Stimulated activated CD8-positive, alpha-beta memory T cell treated with anti-CD3 and anti-CD28 coated beads, Interleukin-15, amount 100 ng/mL, for 4 hours (primary cell): ENCODE measurements at places on chromosomes 11 and 22.

- DNase-seq = no peak
These were observed 74.2 kb upstream of the PITPNB start for GRCh38 chr22:27993201-27993635.

DNA sequence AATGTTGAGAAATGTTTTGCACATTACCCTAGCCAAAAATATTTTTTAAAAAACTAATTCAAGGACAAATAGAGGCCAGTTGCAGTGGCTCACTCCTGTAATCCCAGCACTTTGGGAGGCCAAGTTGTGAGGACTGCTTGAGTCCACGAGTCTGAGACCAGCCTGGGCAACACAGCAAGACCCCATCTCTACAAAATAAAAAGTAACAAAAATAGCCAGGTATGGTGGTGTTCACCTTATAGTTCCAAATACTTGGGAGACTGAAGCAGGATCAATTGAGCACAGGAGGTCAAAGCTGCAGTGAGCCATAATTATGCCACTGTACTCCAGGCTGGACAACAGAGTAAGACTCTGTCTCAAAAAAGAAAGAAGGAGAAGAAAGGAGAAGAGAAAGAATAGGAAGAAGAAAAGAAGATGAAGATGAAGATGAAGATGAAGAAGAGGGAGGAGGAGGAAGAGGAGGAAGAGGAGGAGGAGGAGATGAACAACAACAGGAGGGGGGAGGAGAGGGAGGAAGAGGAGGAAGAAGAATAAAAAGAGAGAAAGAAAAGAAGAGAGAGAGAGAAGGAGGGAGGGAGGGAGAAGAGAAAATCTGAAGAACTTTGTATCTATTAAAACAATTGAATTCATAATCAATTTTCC, 136.5 kb downstream of the TTC28 start:
- DNase-seq = no peak

GRCh38 chr22:48380016-48380665, 1447.5 kb downstream of the BRD1 start:
- no peak for DNase-seq

GRCh38 chr22:20859615-20860014, 808 bp downstream of the SNAP29 start:
- no peak for DNase-seq

- no peak for DNase-seq
These were observed 127.5 kb upstream of the ANO1 start for GRCh38 chr11:69950621-69951020.

- DNase-seq = no peak
These were observed 286.7 kb downstream of the MN1 start for GRCh38 chr22:27514601-27515523.

DNA sequence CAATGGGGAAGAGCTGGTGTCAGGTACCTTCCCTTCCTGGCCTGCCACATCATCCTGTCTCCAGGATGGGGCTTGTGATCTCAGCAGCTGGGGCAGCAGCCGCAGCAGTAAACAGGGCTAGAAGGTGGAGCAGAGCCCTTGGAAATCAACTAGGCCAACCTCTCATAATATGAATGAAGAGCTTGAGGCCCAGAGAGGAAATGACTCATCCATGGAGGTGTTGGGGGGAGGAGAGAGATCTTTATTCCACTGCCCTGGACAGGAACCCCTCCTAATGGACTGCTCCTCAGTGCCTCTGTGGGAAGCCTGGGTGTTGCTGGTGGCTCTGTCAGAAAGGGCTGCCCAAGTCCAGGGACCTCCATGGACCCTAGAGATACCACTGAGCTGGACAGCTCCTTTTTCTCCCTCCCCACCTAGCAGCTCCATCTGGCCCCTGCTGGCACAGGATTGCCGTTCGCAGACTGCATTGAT, 111.8 kb downstream of the OSBP2 start:
- no peak for DNase-seq

- no peak for DNase-seq
These were observed 86.4 kb downstream of the CDKN1C start for GRCh38 chr11:2798951-2799761.

- DNase-seq = no peak
These were observed 22.6 kb downstream of the C11orf71 start for GRCh38 chr11:114377612-114378267.

DNA sequence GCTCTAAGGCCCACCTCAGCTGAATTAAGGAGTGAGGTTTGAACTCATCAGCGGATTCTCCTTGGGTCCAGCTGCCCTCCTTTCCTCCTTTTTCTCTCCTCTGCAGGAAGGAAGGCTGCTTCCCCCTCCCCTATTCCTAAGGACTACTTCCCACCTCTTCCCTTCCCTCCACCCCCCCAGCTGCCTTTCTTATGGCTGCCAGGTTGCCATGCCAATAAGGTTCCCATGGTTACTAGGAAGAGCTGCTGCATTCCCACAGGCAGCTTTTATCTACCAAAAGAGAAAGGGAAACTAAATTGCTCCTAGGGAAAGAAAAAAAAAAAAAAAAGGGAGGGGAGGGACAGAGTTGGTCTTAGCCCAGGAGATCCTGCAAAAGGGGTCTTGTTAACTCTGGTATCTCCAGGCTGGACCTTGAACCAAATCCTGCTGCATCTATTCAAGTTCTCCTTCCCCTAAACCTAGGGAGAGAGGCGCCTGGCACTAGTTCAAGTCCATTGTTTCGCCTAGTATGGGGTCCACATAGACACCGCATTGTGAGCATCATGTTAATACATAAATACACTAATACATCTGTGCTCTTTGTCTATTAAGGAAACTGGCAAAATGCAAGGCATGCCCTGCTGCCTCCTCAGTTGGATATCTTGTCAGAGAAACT, 21.2 kb upstream of the FEZ1 start:
- DNase-seq = no peak

- no peak for DNase-seq
These were observed 90.9 kb downstream of the APIP start for GRCh38 chr11:34825315-34825669.

- no peak for DNase-seq
These were observed 12.0 kb downstream of the SCN3B start for GRCh38 chr11:123642435-123642834.

- DNase-seq = no peak
These were observed 143.4 kb downstream of the CTTN start for GRCh38 chr11:70541699-70542098.

- DNase-seq = no peak
These were observed 1062.8 kb downstream of the DLG2 start for GRCh38 chr11:84564180-84564866.

DNA sequence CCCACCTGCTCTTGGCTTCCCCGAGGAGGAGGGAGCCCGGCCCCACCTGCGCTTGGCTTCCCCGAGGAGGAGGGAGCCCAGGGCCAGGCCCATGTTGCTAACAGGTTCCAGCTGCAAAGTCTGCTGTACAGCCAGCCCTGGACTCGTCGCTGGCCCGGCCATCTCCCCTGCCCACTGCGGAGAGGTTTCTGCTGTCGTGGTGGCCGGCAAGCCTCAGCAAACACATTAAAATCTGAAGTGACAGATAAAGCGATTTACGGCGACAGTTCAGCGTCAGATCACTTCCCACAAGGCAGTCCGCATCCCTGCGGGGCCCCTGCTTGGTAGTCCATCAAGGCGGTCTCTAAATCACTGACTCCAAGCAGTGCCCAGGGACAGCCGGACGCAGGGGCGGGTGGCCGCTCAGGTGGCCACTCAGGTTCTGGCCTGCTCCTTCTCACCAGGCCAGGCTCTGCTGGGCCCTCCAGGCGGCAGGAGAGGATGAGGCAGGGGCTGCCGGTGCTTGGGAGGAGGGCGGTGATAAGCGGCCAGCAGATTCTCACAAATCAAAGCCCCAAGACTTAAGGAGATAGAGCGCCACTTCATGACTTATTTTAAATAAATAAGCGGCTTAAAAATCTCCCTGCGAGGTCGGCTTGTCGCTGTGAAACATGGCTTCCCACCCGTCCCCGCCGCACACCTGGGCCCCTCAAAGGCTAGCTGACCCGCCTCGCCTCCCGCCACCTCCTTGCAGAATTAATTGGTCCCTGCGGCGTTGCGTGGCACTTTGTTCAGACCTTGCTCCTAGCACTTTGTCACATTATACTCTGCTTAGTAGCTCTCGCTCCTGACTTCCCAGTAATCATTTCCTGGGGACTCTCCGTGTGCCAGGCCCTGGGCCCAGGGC, 21.1 kb downstream of the MACROD1 start:
- no peak for DNase-seq

DNA sequence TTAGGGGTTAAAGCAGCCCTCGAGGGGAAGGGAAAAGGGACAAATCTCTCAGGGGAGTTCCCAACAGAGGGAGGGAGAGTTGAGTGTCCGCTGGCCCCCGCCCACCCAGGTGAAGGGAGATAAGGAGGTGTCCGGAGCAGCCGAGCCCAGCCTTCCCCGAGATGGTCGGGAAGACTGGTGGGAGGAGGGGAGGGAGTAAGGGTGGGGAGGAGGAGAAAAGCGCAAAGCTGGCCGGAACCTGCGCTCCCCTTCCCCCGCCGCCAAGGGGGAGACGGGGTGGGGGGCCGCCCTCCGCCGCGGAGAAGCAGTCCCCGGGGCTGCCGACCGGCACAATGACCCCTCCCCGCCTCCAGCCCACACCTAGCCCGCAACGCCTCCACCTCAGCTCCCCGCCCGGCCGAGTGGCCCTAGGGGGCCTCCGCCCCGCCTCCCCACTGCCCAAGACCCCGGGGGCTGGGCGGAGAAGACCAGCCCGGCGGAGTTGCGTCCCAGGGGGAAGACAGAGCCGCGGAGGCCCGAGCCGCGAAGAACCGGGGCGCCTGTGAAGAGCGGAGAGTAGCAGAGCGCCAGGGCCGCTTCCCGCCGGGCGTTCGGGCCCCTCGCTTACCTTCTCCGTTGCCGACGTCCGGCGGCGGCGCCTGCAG, 479 bp downstream of the RSF1 start:
- peak; percentile 14 for DNase-seq

DNA sequence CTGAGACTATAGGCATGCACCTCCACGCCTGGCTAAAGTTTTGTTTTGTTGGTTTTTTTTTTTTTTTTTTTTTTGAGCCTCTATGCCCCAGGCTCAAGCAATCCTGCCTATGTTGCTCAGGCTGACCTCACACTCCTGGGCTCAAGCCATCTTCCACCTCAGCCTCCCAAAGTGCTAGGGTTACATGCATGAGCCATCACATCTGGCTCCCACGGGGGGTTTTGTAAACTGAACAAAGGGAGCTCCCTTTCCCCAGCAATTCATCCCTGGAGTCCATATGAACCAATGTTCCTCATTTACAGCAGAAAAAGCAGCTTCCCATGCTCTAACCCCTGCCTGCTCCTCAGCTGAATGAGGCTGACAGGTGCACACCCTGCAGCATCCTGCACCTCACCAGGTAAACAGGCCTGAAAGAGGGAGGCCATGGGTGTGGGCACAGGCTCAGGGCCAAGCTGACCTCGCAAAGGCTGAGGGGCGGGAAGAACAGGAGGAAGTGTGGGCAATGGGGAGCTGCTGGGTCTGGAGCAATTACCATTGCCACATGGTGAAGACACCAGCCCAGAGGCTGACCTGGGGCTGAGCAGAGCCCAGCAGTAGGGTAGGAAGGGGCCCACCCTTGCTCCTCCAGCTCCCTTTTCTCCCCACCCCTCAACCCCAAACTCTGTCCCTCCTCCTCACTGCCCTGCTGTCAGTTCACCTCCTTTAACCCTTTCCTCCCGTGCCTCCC, 58.2 kb downstream of the RBX1 start:
- DNase-seq = no peak

DNA sequence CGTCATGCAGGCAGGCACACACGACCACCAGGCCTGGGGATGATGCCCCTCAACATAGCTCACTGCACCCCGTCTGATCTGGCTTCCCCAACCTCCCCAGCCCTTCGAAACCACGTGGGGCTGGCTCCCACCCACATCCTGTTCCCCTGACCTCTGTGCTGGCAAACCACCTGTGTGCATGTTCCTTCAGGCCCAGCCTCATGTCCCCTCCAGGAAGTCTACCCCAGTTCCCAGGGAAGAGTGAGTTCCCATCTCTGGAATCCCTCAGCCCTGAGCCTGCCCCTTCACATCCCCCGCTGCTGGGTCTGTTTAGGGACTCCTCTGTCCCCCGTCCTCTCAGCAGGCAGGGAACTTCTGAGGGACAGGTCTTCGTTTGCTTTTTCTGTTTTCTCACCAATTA, 7.1 kb downstream of the SLC7A4 start:
- no peak for DNase-seq

GRCh38 chr11:13721760-13722159, 53.3 kb downstream of the FAR1 start:
- DNase-seq = no peak

DNA sequence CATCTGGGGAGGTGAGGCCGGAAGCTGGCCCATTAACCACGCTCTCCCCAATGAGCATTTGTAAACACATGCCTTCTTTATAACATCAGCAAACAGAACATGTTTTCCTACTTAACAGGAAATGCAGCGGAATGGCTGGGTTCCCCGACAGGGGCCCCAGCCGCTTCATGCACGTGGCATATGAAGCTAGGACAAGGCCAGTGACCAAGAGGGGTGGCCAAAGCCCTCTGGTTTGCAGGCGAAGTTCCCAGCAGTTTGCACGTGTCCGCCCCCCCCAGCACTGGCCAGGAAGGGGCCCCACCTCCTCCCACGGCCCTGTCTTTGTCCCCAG, 38.7 kb upstream of the LINC01488 start:
- DNase-seq = no peak

GRCh38 chr22:33984211-33984610, 63.9 kb upstream of the LARGE1 start:
- DNase-seq = no peak

GRCh38 chr11:68146704-68147474, 25.7 kb upstream of the CHKA start:
- no peak for DNase-seq

GRCh38 chr11:73372375-73372993, 3.7 kb upstream of the RELT start:
- DNase-seq = no peak

DNA sequence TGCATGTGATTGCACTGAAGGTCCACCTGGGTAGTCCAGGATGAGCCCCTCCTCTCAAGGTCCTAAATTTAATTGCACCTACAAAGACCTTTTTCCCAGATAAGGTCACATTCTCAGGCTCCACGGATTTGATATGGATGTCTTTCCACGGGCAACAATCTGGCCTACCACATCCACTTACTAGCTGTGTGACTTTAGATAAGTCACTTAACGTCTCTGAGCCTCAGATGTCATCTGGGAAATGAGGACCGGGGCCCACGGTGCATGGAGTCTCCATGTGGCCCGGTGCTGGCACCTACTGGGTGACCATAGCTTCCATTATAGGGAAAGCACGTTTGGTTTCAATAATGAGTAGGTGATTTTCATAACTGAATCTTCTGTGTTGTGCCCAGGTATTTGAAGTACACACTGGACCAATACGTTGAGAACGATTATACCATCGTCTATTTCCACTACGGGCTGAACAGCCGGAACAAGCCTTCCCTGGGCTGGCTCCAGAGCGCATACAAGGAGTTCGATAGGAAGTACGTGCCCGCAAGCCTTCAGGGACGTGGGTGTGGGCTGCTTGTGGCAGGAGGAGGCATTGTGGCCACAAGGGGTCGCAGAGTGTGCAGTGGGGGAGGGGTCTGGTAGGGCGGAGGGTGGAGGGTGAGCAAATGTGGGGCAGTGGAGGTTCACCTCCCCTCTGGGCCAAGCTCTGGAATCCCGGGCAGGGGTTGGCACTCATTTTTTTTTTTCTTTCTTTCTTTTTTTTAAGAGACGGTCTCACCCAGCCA, 55.7 kb downstream of the ARHGAP8 start:
- no peak for DNase-seq
